ENCODE measurements at places on chromosomes 3 and 15. TPM values are rescaled to one million over a fixed set of nuclear protein-coding genes. Genes with fewer than 3 reads are reported as not detected.

DNA sequence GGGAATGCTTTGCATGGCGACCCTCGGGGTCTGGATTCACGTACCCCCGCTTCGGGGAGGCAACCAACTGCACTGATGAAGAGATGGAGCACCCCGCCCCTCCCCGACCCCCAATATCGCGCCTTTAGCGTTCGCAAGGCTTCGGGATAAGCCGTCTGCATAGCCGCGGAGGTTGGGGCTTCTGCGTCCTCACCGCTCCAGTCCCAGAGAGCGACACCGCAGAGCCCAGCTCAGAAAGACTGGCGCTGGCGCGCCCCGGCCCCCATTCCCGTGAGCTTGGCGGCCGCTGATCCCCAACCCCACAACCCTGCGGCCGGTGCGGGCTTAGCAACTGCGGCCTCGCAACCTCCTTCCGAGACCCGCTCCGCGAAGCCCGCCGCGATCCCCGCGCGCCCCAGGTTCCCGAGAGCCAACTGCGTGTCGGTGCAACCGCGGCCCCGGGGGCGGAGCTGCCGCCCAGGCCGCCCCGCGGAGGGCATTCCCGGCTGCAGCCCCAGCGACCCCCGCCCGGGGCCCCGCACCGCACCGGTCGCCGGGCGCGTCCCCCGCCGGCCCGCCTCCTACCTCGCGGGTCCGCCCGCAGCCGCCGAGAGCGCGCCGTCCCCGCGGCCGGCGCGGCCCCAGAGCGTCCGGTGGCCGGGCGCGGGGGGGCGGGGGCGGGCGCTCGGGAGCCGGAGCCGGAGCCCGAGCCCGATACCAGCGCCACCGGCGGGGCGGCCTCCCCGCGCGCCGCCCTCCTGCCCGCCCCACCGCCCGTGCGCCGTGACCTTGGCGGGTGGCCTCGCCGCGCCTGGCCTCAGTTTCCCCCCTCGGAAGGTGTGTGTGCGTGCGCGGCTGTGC, 79.5 kb downstream of the IQSEC1 start:
- peak; percentile 39 for DNase-seq

- DNase-seq: no peak
Observed at GRCh38 chr3:185207931-185208746, 45.7 kb downstream of the EHHADH start.

Gene SLC28A2
- total RNA-seq: not detected

- DNase-seq: peak; percentile 57
Observed at GRCh38 chr15:92801774-92802464, 98.2 kb upstream of the CHD2 start.

DNA sequence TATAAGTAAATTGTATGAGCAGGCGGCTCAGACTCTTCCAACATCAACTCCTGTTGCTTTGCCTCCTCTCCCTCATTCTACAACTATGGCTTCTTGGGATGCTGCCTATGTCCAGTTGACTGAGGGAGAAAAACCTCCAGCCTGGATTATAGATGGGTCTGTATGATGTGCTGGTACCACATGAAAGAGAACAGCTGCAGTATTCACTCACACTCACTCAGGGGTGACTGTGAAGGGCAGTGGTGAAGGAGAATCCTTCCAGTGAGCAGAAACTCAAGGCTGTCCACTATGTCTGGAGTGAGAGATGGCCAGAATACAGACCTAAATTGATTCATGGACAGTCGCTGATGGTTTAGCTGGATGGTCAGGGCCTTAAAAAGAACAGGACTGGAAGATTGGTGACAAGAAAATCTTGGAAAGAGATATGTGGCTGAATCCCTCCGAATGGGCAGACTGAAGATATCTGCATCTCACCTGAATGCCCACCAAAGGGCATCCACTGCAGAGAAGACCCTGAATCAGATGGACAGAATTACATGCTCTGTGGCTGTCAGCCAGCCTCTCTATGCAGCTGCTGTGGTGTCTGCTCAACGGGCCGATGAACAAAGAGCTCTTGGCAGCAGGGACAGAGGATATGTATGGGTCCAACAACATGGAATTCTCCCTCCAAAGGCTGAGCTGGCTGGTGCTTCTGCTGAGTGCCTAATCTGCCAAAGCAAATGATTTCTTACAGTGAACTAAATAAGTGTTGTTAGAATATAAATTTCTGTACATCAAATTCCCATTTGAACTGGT, 1.9 kb upstream of the BCL2L10 start:
- no peak for DNase-seq

DNA sequence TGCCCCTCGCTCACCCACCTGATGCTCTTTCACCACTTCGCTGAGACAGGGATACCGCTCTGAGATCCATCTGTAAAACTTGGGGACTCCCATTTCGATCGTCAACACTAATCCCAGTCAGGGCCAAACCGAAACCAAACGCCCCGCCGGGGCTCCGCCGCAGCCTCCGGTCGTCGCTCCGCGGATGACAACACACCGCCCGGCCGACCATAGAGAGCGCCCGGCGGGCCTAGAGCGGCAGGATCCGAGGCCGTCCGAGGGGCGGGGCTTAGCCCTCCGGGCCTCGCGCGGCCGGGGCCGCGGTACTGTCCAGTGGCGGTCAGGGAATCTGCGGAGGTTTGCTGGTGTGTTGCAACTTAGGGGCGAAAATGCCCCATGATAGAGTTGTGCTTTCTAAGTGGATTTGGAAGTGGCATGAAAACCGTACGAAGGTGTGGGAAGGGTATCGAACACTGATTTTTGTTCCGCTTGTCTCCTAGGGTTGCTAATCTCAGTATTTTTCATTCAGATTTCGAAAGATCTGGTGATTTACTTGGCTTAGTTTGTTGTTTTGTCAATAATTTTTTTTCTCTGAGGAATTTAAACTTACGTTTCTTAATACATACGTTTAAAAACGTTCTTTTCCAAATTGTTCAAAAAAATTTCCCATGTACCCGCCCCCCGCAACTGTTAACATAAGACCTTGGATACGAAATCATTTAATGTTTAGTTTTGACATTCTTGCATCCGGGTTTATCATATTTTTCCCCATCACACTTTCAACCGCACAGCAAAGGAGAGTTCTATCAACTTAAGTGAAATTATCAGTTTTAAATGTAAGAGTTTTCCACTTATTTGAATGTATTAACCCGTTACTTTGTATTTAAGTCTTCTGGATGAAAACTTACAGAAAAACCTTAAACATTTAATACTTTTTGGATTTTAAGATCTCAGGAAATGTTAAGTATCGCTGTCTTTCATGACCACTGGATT, at the start of gene XRN1:
Gene XRN1 (minus strand): TSS at position 186 of the 972 bp plus-strand sequence. CDS start 93 bp downstream, at position 93.
- DNase-seq: peak; percentile 94

- DNase-seq: no peak
Observed at GRCh38 chr3:108117241-108117775, 26.5 kb upstream of the CD47 start.

DNA sequence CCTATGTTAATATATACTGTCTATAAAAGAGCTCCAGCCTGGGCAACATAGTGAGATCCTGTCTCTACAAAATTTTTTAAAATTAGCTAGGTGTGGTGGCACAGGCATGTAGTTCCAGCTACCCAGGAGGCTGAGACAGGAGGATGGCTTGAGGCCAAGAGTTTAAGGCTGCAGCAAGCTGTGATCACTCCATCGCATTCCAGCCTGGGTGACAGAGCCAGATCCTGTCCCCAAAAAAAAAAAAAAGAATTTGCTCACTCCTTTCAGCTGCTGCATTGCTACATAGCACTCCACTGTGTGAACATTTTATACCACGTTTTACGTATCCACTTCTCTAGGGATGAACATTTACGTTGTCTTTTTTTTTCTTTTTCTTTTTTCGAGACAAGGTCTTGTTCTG, 6.0 kb upstream of the TSEN2 start:
- DNase-seq: no peak

Gene DNAH1
- total RNA-seq: 5.9 TPM

- DNase-seq: no peak
Observed at GRCh38 chr15:72146221-72146620, 28.0 kb downstream of the SENP8 start.

Gene ABI3BP
- 156 TPM for total RNA-seq

- DNase-seq: no peak
Observed at GRCh38 chr3:188198760-188199327, 44.9 kb downstream of the LPP start.

GRCh38 chr3:193132964-193133363, 108.1 kb upstream of the PLAAT1 start:
- no peak for DNase-seq

GRCh38 chr3:50371133-50371685, 11.9 kb upstream of the TMEM115 start:
- no peak for DNase-seq

DNA sequence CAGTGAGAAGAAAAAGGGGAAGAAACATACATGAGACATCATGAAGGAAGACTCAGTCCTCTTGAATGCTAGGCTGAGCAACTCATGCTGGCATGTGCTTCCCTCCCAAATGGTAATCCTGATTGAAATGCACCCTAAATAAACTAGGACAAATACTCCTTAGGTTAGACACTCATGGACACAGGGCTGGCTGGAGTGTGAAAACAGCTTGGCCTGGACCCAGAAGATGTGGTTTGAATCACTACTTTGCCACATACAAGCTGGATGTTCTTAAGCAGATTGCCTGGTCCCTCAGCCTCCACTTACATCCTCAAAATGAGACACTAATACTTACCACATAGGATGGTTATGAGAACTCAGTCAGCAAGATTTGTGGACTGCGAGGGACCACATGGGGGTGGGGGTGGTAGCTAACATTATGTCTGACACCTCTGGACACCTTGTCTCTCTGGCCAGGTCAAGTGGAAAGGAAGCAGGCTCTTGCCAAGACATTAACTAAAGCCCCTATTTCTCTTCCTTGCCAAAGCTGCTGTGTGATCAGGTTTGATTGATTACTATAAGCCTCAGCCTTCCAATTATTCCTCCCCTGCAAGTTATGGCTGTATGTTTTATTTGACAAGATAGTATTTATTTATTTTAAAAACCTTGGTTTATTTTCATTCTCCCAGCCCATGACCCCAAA, 138.9 kb upstream of the SLC7A14 start:
- peak; percentile 45 for DNase-seq

Gene SCN11A
- 0.12 TPM for total RNA-seq

Gene RBMS3
- 45.9 TPM for total RNA-seq

Gene CIAO2A
- 34.0 TPM for total RNA-seq

GRCh38 chr15:100083572-100083971, 258.2 kb downstream of the ADAMTS17 start:
- DNase-seq: no peak

DNA sequence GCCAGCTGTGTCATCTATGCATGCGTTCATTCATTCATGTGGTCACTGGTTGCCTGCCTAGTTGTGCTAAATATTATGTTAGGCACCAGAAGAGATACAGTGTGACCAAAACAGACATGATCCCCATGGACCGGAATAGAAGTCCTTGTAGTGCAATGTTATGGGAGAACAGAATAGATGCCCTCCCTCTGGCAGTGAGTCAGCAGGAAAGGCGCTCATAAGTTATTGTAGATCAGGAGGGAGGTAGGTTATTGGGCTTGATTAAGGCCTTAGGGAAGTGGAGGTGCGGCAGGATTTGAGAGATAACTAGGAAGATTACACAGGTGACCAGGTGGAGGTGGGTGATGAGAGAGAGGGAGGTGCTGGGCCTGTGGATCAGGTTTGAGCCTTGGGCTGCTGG, 5.2 kb downstream of the MCTP2 start:
- DNase-seq: no peak

Gene PIGZ
- 21.5 TPM for total RNA-seq

- DNase-seq: no peak
Observed at GRCh38 chr3:173096994-173097785, 43.8 kb downstream of the SPATA16 start.

GRCh38 chr3:50345008-50345407, 524 bp downstream of the ZMYND10 start:
- no peak for DNase-seq

GRCh38 chr3:186506857-186507256, 37.3 kb downstream of the CRYGS start:
- no peak for DNase-seq

GRCh38 chr3:74639681-74640080, 25.2 kb upstream of the CNTN3 start:
- DNase-seq: no peak

- DNase-seq: no peak
Observed at GRCh38 chr3:55090746-55091145, 162.9 kb upstream of the LRTM1 start.

Gene CFAP44
- total RNA-seq: 12.6 TPM

GRCh38 chr3:131020122-131020693, 6.4 kb downstream of the ASTE1 start:
- DNase-seq: no peak

- DNase-seq: no peak
Observed at GRCh38 chr3:135199137-135199536, 404.1 kb downstream of the EPHB1 start.

DNA sequence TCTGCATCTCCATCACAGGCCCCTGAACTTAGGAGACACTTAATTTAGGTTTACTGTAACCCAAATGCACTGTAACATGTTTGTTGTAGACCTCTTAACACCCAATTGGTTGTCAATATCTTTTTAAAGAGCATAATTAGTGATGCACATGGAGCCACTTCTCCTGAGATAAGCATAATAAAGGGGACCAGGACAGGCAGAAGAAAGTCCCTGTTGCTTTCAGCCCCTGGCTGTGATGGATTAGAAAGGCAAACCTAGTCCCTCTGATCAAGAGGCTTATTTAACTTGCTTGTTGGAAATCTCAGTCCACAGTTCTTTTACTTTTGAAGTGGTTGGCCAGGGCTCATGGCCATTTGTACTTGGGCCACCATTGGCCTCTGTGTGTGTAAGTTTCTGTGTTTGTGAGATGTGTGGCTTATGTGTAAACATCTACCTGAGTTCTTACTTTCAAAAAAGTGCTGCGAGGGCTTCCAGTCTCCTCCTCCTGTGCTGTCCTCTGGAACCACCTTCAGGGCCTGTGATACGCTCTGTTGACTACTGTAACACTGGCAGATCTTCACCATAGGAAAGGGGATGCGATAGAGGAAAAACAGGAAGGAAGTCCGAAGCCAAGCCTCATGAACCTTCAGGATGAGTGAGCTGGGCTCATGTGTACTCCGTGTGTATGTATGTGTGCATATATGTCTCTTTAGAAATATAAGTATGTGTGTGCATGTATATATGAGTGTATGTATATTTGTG, 136.2 kb downstream of the EPHB1 start:
- DNase-seq: no peak

DNA sequence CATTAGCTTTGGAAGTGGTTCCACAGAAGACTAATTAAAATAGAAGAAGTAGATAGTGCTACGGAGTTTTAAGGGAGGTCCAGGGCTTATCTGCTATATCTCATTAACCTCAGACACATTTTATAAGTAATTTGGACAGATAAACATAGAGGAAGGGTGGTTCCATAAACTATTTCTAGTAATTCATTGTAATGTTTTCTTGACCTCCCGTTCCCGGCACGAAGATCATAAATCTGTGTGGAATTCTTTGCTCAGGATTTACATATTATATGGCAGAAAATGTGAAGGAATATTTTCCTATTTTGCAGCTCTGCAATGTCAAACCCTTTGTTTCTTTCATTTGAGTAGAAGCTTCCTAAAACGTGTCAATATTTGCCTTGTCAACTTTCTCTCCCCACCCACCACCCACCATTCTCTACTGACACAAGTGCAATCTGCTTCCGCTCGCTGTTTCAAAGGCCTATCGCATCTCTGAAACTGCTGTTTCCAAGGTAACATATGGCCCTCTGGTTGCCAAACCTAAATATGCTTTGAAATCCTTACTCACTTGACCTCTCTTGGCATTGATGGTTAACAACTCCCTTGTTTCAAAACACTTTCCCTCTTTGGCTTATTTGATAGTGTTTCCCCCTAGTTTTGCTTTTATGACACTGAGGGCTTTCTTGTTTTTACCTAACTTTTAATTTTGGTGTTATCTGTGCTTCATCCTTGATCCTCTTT, 21.4 kb upstream of the PLSCR5 start:
- DNase-seq: no peak

Measured in uterus (tissue), 4 donors.